ENCODE measurements at places on chromosomes 16 and 17. TPM values are rescaled to one million over a fixed set of nuclear protein-coding genes. Genes with fewer than 3 reads are reported as not detected.

MYCBPAP gene
- polyA plus RNA-seq = 1.3 TPM

FBXO39 gene
- polyA plus RNA-seq = not detected

ADAD2 gene
- not detected for polyA plus RNA-seq

TP53TG3F gene
- not detected for polyA plus RNA-seq

CD79B gene
- polyA plus RNA-seq = 1,452 TPM

MPP2 gene
- polyA plus RNA-seq = 0.18 TPM

PROCA1 gene
- 2.7 TPM for polyA plus RNA-seq

KRTAP9-4 gene
- polyA plus RNA-seq = not detected

CA7 gene
- not detected for polyA plus RNA-seq

KRT15 gene
- not detected for polyA plus RNA-seq

All from IgD-negative memory B cell (primary cell).